ENCODE measurements at places on chromosomes 7 and 10. TPM values are rescaled to one million over a fixed set of nuclear protein-coding genes. Genes with fewer than 3 reads are reported as not detected.

MYH16 gene
- total RNA-seq = 0.34 TPM

ADO gene
- total RNA-seq = 29.8 TPM

DIP2C gene
- total RNA-seq = 3.4 TPM

FBH1 gene
- 51.9 TPM for total RNA-seq

TSPAN33 gene
- total RNA-seq = 4.2 TPM

CDNF gene
- total RNA-seq = not detected

EPHA1 gene
- 0.20 TPM for total RNA-seq

GTF2IRD2 gene
- 17.9 TPM for total RNA-seq

NPFFR1 gene
- not detected for total RNA-seq

ALOX5 gene
- total RNA-seq = not detected

DOCK1 gene
- total RNA-seq = 22.2 TPM

CFAP70 gene
- total RNA-seq = not detected

CHST3 gene
- total RNA-seq = 22.4 TPM

TES gene
- 0.20 TPM for total RNA-seq

IQUB gene
- 1.1 TPM for total RNA-seq

SFRP5 gene
- not detected for total RNA-seq

Data from M059J (cell line).